ENCODE measurements at places on chromosomes 5 and 9.

DNA sequence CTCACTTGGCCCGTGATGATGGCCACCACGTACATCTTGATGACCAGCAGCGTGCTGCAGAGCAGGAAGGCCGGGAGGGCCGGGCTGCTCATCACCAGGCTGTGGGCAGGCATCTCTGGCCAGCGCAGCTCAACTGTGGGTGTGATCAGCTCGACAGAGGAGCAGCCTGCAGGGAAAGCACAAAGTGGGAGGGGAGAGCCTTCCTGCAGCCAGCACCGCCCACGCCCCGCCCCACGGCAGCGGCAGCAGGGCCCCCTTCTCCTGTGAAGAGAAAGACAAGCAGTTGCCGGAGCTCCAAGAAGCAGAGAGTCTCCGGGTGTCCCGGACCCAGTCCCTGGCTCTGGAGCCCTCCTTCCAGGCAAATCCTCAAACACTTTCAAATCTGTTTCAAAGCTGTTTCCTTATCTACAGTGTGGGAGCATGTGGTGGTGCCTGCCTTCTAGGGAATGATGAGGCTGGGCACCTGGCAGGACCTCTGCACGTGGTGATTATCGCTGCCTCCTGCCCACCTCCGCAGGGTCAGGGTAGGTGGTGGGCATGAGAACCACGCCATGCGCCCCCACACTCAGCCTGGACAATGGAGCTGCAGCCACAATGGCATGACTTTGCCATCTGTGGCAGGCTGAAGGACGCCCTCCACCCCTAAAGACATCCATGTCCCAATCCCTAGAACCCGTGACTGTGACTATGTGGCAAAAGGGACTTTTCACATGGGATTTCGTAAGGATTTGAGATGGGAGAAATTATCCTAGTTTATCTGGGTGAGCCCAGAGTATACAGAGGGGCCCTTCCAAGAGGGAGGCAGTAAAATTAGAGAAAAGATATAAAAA is at the start of gene PTGES:
TSS of gene PTGES (minus strand) at position 143 of the 830 bp plus-strand sequence. CDS start at position 113, 30 bp downstream.
- DNase-seq: no peak

DNA sequence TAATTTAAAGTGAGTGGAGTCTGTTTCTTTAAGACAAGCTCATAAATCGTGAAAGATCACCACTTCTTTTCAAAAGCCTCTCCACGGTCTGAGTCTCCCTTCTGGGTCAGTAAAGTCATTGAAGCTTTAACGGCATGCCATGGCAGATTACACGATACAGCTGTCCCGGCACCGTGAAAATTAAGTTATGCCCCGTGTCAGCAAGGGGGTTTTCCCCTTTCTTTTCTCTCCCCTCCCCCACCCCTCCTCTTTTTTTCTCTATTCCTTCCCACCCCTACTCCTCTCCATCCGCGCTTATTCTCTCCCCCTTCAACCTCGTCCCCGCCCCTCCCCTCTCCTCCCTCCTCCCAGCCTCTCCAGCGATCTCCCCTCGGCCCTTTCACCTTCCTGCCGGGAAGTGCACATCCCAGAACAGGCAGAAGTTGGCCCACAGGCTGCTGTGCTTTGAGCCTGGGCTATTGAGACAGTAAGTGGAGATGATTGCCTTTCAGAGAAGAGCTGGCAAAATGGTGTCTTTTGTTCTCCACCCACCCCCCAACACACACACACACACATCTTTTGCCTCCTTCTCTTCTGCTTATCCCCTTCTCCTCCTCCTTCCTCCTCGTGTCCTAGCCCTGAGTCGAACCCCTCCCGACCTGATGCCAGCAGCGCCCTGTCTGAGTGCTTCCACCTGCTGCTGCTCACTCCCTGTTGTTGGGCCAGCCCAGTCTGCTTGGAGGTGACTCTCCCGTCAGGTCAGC is 44.1 kb downstream of the GAS1 start:
- DNase-seq: no peak

DNA sequence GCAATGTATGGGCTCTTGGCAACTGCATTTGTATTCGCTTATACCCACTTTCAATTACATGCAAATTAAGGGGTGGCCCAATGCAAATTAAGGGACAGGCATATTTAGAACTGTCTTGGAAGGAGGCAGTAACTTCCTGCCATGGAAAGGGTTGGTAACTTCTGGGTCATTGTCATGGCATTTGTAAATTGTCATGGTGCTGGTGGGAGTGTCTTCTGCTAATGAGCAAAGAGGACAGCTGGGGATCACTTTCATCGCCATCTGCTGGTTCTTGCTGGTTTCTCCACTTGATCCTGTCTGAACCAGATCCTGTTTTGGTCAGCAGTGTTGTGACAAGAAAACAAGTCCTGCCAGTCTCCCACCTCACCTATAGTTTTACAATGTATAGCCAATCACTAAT is 23.3 kb upstream of the UGT3A2 start:
- peak; percentile 42 for DNase-seq

GRCh38 chr5:39665328-39665727 is 240.5 kb upstream of the DAB2 start:
- DNase-seq: no peak

GRCh38 chr5:84378961-84379360 is 5.7 kb downstream of the EDIL3 start:
- no peak for DNase-seq

- DNase-seq: no peak
Measured at GRCh38 chr5:38670066-38670465, 113.6 kb upstream of the LIFR start.

- DNase-seq: no peak
Measured at GRCh38 chr9:36996706-36997086, 37.4 kb downstream of the PAX5 start.

DNA sequence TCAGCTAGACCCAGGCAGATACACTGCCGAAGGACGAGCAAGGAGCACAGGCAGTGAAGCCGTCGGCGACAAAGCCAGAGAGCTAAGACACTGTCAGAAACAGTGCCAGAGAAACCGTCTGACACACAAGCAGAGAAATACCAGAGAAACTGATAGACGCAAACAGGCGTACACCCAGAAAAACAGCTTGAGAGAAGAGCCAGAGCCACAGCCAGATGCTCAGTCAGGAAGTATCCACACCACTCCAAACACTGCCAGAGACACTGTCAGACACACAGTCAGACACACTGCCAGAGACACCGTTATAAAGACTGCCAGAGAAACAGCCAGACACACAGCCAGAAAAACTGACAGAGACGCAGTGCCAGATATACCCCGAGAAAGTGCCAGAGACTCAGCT is 19.1 kb downstream of the CNTFR start:
- DNase-seq: no peak

GRCh38 chr9:94638335-94639060 is 820 bp downstream of the FBP1 start:
- no peak for DNase-seq

- peak; percentile 12 for DNase-seq
Measured at GRCh38 chr5:128674837-128675446, 136.9 kb upstream of the FBN2 start.

GRCh38 chr9:20788526-20789451 is 104.7 kb downstream of the FOCAD start:
- DNase-seq: no peak

DNA sequence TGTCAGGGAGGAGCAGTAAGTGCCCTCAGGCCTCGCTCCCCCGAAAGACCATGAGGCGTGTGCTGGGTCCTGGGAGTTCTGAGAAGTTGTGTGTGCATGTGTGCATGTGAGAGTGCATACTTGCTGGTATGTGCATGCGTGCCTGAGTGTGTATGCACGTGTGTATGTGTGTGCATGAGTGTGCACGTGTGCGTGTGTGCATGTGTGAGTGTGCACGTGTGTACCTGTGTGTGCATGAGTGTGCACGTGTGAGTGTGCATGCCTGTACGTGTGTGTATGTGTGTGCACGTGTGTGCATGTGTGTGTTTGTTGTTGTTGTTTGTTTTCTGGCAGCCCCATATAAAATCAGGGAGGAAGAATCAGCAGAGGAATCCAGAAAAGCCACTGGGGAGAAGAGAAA is 426.7 kb downstream of the IRX2 start:
- DNase-seq: no peak

GRCh38 chr9:18261181-18261580 is 212.8 kb upstream of the ADAMTSL1 start:
- no peak for DNase-seq

DNA sequence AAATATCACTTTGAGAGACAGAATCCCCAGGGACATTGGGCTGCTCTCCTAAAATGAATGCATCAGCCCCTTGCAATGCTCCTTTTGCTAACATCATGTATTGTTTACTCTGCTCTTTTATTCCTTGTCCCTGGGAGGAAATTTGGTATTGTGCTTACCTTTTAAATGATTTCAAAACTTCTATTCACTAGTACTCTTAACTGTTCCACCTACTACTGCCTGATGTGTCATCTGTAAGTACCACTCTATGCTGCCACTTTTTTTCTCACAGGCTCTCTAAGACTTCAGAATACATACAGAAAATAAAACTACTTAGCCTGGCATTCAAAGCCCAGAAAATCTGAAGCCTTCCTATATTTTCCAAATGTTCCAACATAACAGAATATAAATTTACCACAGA is 667.2 kb downstream of the BRINP1 start:
- no peak for DNase-seq

DNA sequence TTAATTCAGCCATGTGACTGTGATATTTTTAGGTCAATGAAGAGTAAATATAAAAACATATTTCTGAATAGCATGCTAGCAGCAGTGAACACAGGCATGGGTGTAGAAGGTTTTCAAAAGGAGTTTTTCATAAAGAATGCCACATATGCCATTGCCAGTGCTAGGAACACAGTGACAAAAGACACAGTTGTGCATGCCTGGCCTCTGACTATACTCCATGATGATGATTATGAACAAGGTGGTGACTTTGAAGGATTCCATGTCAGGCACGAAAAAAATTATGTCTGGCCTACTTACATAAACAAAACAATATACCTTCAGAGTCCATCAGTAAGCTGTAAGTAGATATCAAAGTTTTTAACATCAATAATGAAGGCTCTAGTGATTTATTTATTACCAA is 438.7 kb downstream of the TLE1 start:
- DNase-seq: no peak

DNA sequence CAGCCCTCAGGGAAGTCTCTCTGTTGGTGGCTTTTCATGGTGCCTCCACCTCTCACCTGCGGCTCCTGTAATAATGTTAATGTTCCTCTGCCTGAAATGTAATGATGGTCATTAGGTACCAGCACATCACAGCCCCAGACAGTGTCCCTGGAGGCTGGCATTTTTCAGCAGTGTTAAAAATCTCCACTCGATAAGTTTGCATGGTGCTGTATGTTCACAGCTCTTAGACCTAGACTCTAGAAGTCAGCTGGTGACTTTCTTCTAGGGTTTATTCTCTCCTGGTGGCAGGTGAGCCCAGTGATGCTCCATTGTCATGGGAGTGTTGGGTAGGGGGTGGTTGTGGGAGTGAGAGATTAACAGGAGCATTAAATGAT is 53.1 kb downstream of the GPR107 start:
- no peak for DNase-seq

DNA sequence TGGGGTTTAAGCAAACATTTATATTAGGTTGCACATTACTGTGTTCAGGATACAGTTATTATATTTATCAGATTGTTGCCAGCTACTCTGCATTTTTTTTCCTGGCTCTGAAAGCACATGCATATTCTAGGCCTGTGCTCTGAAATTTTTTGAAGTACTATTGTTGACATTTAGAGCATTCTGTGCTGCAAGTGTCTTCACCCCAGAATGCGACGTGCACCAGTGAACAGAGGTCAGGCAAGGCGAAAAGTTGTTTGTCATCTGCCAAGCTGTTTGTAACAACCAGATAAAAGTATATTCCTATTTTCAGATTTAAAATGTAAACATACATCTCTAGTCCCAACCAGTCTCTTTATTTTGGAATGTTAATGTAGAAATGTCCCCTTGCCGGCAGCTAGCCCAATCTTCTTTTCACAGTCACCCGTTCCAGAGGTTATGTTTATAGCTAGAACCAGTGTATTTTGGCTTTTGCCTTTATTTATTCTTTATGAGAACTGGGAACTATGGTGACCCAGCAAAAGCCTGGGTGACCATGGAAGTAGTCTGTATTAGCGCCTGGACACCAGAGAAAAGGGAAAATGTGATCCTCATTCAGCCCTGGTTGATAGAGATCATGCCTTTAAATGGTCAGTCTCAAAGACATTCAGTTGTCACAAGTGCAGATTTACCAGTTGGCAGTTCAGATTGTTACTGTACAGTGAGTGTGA is 84.6 kb downstream of the NDUFAF2 start:
- no peak for DNase-seq

- DNase-seq: no peak
Measured at GRCh38 chr5:172736508-172737135, 34.4 kb downstream of the DUSP1 start.

DNA sequence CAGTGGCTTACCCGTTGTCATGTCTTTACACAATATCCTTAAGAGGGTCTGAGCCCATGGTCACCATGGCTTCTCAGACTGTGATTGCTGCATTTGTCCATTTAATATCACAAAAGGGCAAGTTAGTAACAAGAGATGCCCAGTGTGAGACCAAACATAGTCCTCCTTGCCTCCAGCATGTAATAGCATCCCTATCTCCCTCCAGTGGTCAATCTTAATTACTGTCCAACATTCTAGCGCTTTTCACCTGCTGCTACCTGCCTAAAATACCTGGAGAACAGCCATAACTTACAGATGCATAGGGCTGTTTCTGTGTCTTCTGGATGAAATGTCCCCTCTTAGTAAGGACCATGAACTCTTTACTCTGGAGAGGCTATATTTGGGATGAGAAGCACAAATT is 267.2 kb upstream of the DAB2 start:
- no peak for DNase-seq

GRCh38 chr9:36143245-36143641 is 6.7 kb downstream of the GLIPR2 start:
- no peak for DNase-seq

- DNase-seq: no peak
Measured at GRCh38 chr5:150497989-150498317, 10.0 kb upstream of the NDST1 start.

GRCh38 chr9:3777137-3777536 is 251.3 kb upstream of the RFX3 start:
- no peak for DNase-seq

GRCh38 chr5:135313405-135313804 is 85.6 kb downstream of the MACROH2A1 start:
- DNase-seq: no peak

DNA sequence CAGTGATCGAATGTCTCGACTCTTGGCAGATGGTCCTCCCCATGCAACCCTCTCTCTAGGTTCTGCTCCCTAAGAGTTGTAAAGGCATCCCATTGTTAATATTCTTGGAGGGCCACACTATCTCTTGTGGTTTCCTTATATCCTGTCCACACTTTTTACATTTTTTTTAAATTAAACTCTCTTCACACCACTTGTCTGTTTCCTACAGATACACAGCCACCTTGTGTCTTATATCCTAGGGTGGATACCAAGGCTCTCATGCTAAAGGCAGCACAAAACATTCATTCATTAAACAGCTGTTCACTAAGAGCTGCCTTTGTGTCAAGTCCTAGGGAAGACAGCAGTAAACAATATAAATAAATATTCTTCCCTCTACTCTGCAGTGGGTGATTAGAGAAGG is 60.5 kb upstream of the SHISAL2B start:
- no peak for DNase-seq

- DNase-seq: no peak
Measured at GRCh38 chr9:8772302-8772701, 972.7 kb upstream of the DMAC1 start.

Data from T-helper 2 cell (primary cell).